ENCODE measurements at places on chromosomes 1 and 21. TPM values are rescaled to one million over a fixed set of nuclear protein-coding genes. Genes with fewer than 3 reads are reported as not detected.

ERG gene
- total RNA-seq = not detected

AGL gene
- total RNA-seq = 20.5 TPM

GJA8 gene
- not detected for total RNA-seq

CACHD1 gene
- total RNA-seq = 0.17 TPM

GRCh38 chr1:203426870-203427269 lies 48.7 kb upstream of the PRELP start:
- no peaks in the 10 kb centered on the region for H3K4me1 ChIP-seq
- no peak overlapping the region for H3K27ac ChIP-seq
- no peak overlapping the region for H3K4me3 ChIP-seq
- H3K27me3 ChIP-seq = no peaks in the 10 kb centered on the region

Data from CD4-positive, alpha-beta memory T cell (primary cell).